ENCODE measurements at places on chromosomes 11 and 22. TPM values are rescaled to one million over a fixed set of nuclear protein-coding genes. Genes with fewer than 3 reads are reported as not detected.

Gene MFNG
- polyA plus RNA-seq: 1.7 TPM

Gene FLRT1
- 0.13 TPM for polyA plus RNA-seq

Gene TMPRSS4
- not detected for polyA plus RNA-seq

Gene MS4A5
- not detected for polyA plus RNA-seq

DNA sequence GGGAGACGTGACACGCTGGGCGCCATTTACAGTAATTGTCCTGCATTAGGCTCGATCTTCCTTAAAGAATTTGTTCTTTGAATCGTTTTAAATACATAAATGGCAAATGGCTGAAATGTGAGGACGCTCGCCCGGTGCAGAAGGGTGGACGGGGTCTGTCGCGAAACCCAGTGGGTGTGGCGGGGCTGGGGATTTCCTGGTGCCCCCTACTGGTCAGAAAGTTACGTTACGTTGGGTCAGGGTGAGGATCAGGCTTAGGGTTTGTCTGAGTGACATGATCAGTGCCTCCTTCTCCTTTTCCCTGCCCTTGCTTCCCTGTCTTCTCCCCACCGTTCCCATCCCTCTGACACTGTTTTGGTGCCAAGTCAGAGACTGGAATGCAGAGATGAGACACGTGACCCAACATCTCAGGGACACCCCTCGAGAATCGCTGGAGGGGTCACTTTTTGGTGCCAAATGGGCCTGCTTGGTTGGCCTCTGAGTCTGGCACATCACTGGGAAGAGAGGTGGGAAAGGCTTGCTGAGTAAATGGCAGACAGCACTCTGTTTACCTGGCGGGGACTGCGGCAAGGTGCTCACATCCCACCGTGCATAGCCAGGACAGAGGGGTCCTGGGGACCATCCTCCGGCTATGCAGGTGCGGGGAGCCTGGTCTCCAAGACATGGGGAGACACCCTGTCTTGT, 1107.6 kb downstream of the BRD1 start:
- no peak for DNase-seq

GRCh38 chr11:25441421-25441820, 890.5 kb upstream of the ANO3 start:
- no peak for DNase-seq

DNA sequence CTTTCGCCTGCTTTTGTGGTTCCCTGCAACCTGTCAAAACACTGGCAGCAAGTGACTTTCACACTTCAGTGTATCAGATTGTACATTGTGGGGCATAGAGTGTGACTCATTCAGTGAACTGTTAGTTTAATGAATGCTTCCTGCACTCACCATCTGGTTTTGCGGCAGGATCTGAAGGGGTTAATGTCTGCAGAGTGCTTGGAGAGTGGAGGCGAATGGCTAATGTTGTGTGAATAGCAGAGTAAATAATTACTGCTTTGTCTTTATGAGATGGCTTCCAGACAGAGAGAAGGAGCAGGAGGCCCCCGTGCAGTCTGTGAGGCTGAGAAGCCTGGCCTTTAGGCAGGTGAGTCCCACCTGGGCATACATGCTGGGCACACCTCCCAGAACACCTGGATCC, 454.3 kb upstream of the KIRREL3 start:
- no peak for DNase-seq

DNA sequence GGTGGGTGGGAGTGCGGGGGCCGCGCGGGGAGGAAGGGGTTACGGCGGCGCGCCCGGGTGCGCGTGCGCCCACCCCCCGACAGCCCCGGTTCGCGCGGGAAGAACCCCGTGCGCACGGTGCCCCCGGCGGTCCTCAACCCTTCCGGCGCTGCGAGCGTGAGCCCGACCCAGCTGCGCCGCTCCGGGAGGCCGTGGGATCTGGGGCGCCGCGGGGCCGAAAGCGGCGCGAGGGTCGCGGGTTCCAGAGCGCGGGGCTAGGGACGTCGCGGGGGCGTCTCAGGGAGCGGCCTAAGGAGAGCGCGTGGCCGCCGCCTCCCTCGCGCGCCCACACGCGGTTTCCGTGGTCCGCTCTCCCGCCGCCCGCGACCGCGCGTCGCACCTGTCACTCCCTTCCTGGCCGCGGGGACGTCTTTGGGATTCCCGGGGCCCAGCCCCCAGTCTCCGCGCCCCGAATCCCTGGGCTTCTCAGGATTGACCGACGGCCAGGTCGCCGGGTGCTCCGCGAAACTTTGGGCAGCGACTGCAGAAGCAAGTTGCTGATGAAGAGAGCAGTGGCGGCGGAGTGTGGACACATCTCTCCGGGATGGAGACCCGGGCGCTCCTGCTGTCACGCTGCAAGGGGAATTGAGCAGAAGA, 582 bp downstream of the SREBF2 start:
- peak; percentile 27 for DNase-seq

DNA sequence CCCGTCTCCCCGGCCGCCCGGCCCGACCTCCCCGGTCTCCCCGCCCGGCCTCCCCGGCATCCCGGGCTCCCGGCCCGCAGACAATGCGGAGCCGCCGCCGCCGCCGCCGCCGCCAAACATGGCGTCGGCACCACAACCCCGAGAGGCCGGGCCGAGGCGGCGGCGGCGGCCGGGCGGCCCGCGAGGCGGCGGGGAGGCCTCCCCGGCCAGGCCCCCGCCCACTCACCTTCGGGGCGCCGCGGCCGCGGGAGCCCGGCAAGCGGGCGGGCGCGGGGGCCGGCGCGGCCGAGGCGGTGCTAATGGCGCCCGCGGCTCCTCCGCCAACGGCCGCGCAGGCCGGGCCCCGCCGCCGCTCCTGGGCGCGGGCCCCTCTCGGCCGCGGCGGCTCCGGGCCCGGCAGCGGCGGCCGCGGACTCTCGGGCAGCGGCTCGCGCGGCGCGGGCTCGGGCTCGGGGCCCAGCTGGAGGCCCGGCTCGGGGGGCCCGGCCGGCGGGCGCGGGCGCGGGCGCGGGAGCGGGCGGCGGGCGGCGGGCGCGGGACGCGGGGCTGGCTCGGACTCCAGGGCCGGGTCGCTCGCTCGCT, 311 bp downstream of the BRD1 start:
- no peak for DNase-seq

GRCh38 chr11:119618208-119618909, 110.6 kb downstream of the NECTIN1 start:
- DNase-seq: no peak

GRCh38 chr11:105023003-105023402, at the start of gene CASP5:
CASP5 (minus strand) TSS chr11:105023168; CDS start chr11:105023136, 32 bp downstream.
- no peak for DNase-seq

DNA sequence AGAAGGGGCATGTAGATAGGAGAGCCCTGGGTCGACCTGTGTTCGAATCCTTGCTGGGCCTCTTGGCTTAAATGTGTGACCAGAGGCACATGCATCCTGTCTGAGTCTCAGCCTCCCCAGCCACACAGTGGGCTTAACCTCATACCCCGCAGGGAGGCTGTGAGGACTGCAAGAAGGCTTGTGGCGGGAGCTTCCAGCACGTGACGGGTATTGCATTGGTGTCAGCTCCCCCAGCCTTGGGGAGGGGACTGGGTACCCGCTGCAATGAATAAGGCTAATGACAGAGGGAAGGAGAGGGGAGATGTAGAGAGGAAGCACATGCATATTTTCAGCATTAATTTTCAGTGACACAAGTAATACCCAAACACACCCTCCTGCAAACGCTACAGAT, 8.1 kb downstream of the RASD2 start:
- DNase-seq: no peak

DNA sequence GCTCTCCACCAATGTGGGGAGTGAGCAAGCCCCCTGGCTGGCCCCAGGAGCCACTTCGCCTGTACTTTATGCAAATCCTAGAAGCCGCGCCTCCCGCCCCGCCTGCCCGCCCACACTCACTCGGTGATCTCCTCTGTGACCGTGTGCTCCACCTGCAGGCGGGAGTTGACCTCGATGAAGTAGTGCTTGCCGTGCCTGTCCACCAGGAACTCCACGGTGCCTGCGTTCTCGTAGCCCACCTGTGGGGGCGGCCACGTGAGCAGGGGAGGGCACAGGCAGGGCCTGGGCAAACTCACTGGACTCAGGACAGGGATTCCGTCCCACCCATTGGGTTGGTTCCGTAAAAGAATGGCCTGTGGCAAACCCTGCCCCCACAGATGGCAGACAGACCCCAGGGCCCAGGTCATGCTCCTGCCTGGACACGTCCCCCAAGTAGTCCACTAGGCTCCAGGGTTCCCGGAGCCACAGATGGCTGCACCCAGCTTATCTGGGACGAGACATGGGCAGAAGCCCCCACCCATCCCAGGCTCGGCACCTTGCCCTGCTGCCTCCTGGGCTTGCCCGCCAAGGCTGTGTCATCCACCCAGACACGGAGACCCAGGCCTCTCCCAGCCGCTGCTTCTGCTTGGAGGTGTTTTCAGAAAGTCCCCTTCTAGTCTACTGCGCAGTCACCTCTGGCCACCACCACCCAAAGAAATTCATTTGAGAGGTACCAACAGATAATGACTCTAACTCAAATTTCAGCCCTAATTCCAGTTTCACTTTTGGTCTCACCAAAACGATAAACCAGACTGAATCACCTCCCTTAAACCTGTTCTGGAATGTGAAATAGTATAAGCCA, 12.1 kb downstream of the LRFN4 start:
- peak; percentile 86 for DNase-seq

- DNase-seq: no peak
Observed at GRCh38 chr11:70892889-70893288, 359.5 kb downstream of the SHANK2 start.

GRCh38 chr22:26068571-26068970, 100.7 kb upstream of the SEZ6L start:
- DNase-seq: no peak

DNA sequence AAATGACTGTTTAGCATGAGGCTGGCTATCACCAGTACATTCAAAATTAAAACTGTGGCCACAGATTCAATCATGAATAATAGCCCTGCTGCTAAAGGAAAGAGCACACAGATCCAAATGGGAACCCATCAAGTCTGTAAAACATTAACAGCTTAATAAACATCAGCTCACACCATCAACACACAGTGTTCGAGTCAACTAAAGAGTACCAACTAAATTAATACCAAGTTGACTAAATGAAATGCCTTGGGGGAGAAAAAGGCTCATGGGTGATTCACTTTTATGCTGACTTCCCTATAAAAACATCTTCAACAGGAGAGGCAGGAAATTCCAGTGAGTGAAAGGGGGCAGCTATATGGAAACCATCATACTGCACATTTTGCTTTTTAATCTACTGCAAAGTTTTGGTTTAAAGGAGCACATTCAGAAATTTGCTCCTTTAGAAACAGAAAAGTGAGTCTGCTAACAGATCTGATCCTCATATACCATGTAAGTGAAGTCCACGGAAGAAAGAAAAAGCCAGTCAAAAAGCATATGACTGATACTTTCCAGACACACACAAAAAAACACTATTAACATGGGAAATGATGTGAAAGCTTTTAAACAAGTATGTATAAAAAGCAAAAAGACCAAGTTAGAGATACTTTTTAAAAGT, 16.3 kb downstream of the LGR4 start:
- no peak for DNase-seq

GRCh38 chr22:26267856-26268255, 98.6 kb downstream of the SEZ6L start:
- DNase-seq: no peak

- no peak for DNase-seq
Observed at GRCh38 chr11:70333261-70333660, 62.8 kb downstream of the PPFIA1 start.

DNA sequence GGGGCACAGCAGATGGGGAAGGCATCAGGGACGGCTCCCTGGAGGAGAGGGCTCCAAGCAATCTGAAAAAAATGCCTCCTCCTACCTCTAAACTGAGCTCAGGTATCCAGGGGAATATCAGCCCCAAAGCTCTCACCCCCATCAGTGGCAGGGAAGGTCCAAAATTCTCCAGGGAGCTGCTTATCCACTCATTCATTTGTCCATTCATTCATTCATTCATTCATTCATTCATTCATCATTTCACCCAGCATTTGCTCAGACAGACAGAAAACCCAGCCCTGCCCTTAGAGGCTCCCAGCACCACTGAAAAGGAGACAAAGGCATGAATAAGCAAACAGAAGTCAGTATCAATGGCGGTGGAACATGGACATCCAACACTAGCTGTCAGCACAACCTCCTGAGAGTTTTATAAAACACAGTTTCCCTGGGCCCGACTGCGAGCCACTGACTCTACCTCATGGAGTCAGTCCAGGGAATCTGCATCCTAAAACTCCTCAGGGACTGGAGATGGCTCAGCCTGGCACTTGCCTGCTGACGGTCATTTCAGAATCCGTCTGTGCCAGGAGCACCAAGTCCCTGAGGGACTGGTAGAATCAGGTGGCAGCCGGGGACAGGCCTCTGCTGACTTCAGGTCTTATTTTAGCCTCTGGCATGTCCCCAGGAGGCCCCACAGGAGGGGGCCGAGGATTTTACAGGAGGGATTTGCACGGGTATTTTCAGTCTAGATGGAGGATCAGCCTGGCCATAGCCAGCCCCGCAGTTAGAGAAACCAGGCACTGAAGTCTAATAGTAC, 164.6 kb downstream of the MN1 start:
- DNase-seq: no peak

Measured in A549 (cell line).